ENCODE measurements at places on chromosomes 7 and 10. TPM values are rescaled to one million over a fixed set of nuclear protein-coding genes. Genes with fewer than 3 reads are reported as not detected.

GRCh38 chr7:20064974-20065862, 152.0 kb downstream of the MACC1 start:
- peak; percentile 46 for DNase-seq

DNA sequence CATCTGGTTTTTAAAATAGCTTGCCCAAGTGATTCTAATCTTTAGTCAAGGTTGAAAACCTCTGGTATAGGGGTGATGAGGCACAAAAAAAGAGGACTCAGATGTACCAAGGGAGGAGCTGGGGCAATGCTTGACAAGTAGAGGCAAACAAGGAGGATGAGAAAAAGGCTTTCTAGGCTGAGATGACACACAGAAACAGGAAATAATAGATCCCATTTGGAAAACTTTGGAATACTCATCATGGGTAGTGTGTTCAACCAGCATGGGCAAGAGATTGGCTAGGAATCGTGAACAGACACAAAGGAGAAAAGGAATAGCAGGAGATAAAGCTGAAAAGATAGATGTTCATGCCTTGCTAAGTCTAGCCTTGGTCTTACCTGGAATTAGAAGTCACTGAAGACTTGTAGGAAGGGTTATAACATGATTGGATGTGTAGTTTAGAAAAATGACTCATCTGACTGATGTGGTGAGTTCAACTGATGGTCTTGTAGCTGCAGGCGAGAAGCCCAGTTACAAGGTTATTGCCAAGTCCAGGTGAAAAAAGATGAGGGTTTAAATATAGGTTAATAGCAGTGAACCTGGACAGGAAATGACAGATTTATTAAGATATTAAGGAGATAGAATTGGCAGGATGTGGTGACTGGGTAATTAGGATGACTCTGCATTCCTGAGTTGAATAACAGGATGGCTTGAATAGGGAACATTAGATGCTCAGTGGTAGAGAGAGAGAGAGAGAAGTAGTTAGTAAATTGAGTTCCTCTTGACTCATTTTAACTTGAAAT, 214.0 kb upstream of the LRGUK start:
- DNase-seq = peak; percentile 75

- no peak for DNase-seq
These were observed 279.0 kb downstream of the TCERG1L start for GRCh38 chr10:131032329-131033165.

ANK3 gene
- not detected for total RNA-seq
